ENCODE measurements at places on chromosomes 6 and 20.

DNA sequence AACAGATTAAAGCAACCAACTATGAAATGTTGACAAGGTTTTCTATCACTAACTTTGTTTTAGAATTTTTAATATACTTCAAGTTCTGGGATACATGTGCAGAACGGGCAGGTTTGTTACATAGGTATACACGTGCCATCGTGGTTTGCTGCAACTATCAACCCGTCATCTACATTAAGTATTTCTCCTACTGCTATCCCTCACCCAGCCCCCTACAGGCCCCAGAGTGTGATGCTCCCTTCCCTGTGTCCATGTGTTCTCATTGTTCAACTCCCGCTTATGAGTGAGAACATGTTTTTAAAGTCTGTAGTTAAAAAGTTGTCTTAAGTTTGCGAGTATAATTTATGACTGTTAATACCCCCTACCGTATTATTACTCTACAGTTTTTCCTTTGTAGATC, 844.3 kb upstream of the MANEA start:
- DNase-seq, result no peak

GRCh38 chr6:1593286-1593957, 16.3 kb upstream of the FOXC1 start:
- DNase-seq, result no peak

DNA sequence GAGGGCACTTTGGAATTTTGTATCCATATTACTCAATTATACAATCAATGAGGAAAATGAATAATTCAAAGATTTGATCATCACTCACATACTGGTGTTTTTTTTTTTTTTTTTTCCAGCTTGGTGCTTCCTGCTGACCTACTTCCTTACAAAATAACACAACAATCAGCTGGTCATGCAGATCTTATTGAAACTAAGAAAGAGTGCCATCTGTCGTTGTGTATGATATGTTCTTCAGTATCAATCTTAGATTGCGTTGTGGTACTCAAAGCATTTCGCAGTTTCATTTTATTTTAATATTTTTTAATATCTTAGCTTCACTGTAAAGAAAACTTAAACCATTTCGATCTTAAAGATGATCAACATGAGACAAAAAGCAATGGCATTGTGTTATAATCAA, 155.6 kb downstream of the OGFRL1 start:
- DNase-seq, result no peak

GRCh38 chr6:145960918-145961589, 3.1 kb downstream of the SHPRH start:
- peak; percentile 53 for DNase-seq

- DNase-seq, result no peak
Measured at GRCh38 chr20:21159658-21160380, 33.9 kb downstream of the KIZ start.

- DNase-seq, result no peak
Measured at GRCh38 chr6:24448828-24449525, 40.4 kb downstream of the GPLD1 start.

- DNase-seq, result no peak
Measured at GRCh38 chr20:38418509-38419204, 16.5 kb downstream of the SNHG17 start.

DNA sequence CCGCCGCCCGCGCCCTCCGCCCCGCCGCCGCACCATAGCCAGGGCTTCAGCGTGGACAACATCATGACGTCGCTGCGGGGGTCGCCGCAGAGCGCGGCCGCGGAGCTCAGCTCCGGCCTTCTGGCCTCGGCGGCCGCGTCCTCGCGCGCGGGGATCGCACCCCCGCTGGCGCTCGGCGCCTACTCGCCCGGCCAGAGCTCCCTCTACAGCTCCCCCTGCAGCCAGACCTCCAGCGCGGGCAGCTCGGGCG, 1.5 kb downstream of the FOXC1 start:
- no peak for DNase-seq

- DNase-seq, result no peak
Measured at GRCh38 chr6:105191351-105191750, 11.5 kb upstream of the POPDC3 start.

DNA sequence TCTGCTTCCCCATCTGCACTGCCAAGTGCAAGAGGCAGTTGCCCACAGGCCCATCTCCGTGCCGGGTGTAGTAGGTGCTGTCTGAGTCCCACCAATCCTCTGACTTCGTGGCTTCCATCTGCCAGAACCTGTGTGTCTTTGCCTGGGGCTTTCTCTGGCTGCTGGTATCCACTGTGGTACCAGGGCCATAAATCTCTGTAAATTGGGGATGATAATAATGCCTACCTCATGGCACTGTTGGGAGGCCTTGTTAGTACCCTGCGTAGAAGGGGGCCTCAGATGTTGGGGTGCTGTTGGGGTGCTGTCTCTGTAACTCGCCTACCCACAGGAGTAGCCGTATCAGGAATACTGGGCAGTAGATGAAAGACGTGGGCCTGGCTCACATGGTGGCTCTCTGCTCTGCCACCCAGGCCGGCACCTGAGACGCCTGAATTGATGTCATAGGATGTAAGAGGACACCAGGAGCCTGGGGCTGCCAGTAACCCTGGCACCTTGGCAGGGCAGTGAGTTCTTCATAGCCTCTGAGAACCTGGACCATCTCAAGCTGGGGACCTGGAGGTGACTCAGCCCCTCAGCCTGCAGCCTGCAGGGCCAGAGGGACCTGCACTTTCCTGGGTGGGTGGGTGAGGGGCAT, 94.1 kb upstream of the RNF24 start:
- DNase-seq, result no peak

Data from AML-193 (cell line).